ENCODE measurements at places on chromosomes 16 and 17. TPM values are rescaled to one million over a fixed set of nuclear protein-coding genes. Genes with fewer than 3 reads are reported as not detected.

C1QTNF8 gene
- not detected for total RNA-seq

TNK1 gene
- total RNA-seq = 4.0 TPM

ABCC3 gene
- total RNA-seq = not detected

CCDC78 gene
- total RNA-seq = 0.67 TPM

DNA sequence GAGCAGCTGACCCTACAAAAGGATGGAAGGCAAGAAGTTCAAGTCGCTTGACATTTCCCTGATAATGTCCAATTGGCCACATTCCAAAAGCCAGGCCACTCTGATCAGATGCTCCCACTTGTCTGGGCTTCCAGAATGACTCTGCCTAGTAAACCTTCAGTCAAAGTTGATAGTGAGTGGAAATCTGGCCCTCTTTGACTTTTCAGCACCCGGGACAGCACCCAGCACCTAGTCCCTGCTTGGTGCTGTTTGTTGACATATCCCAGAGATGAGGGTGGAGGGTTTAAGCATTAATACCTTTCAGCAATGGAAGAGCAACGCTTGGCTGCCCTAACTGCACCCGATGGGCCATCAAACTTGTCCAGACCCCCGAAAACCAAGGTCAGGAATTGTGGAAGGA, 131.3 kb downstream of the AIPL1 start:
- peak; percentile 77 for DNase-seq

DNA sequence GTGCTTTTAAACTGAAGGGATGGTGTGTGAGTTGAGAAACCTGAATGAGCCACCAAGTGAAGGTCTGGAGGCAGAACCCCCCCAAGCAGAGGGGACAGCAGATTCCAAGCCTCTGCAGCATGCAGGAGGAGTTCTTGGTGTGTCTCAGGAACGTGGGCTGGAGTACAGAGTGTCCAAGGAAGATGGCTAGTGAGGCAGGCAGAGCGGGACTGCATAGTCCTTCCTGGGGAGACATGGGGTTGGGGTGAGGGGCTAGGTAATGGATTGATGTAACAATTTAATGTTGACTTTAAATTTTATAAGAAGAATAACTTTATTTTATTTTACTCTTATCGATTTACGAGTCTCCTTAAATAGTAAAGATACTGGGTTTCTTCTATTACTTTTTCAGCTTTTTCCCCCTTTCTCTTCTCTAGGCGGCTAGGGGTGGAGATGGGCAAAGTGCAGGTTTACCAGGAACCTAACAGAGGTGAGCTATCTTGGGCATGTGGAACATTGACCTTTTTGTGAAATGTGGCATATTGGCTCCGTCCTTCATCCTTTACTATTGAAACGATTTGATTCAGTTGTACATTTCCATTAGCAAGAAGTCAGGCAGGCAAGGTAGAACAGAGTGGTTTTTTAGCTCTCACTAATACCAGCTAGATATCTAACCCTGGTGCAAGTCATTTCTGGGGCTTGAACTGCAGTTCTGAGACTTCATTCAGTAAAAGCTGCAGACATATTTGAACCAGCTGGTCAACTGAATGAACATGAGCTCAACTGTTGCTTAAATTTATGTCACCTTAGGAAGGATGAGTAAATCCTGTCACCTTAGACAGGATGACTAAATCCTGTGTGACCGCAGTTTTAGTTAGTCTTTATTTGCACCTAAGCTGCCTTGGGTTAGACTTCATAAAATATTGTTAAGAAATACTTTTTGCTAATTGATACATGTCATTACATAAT, 9.2 kb downstream of the PRPSAP2 start:
- no peak for DNase-seq

- DNase-seq = no peak
These were observed 15.1 kb downstream of the SOCS1 start for GRCh38 chr16:11240636-11241473.

DNA sequence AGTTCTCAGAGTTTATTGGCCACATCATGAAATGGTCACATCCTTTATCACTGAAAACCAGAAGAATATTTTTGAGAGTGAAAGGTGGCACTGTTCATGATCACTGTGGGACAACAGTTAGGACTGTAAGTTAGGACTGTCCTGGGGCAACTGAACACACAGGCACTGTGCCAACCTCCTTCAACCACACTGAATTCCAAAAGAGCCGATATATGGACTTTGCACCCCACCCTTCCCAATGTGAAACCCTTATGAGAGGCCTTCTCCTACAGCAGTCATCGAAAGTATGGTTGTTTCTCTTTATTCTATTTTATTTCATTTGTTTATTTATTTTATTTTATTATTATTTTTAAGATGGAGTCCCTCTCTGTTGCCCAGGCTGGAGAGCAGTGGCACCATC, 353.5 kb downstream of the TOX3 start:
- no peak for DNase-seq

- no peak for DNase-seq
These were observed 60.3 kb upstream of the LHX1 start for GRCh38 chr17:36876966-36877365.

DNA sequence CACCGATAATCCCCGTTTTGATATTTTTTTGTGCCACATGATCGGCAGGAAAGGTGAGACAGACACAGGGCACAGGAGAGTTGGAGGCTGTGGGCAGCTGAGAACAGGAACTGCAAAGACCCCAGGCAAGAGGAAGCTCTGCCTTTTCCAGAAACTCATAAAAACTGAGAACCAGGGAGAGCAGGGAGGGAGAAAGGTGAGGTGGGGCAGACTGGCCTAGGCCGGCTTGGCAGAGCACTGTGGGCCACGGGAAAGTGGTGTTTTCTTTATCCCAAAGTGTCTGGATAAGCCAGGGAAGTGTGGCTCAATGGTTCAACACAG, 11.8 kb upstream of the AXIN2 start:
- no peak for DNase-seq

DNA sequence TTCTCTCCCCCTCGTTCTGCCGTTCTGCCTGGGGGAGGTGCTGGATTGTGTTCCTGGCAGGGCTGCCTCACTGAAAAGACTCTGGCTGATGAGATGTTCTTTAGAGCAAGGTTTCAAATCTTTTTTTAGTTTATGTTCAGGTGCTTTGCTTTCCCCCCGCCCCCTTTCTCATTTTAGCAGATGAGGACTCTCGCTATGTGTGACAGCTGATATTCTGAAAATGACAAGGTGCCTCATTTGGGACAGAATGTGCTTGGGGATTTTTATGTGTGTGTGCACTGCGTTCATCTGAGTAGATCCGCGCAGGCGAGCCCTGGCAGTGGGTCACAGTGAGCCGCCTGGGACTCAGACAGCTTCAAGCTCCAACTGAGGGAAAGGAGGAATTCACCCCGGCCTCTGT, 205.9 kb downstream of the HS3ST4 start:
- DNase-seq = no peak

DNA sequence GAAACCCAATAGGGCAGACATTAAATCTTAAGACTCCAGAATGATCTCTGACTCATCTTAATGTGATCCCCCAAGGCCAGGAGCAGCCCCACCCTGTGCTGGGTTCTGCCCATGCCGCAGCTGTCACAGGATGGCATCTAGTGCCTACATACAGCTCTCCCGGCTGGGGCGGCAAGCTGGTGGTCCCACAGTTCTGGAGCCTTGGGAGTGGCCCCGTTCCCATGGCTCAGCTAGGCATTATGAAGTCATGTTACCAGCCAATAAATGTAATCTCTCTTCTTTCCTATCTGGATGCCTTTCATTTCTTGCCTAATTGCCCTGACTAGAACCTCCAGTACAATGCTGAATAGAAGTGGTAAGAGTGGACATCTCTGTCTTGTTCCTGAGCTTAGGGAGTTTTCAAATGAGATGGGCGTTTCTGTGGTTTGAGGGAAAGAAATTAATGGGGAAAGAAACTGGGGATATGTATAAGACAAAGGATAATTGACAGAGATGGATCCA, 95.7 kb upstream of the DNAH17 start:
- no peak for DNase-seq

DNA sequence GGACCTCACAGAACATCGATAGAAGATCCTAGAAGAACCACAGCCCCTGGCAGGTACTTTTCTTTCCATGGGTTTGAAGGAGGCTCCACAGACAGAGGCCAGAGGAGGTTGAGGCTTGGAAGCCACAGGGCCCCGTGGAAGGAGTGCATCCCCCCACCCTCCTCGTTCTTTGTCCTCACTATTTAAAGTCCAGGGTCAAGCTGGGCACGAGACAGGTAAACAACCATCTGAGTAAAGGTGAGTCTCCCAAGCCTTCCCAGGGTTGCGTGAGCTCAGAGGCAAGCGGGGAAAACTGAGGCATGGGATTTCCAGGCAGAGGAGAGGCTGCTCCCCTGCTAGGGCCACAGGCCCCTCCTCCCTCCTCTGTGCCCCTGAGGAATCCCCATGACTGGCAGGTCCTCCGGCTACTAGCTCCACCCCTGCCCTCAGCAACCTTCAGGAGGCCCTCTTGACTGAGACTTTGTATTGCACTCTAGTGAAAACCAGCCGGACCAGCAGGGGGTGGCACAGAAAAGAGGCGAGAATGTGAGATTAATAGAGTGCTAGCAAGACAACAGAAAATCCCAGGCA, 927 bp upstream of the SULT1A2 start:
- DNase-seq = peak; percentile 50

- no peak for DNase-seq
These were observed 174.0 kb upstream of the CIBAR2 start for GRCh38 chr16:85286066-85286831.

- DNase-seq = no peak
These were observed 14.9 kb upstream of the MAPK3 start for GRCh38 chr16:30137897-30138296.

- DNase-seq = no peak
These were observed 72.4 kb downstream of the MRM1 start for GRCh38 chr17:36673637-36674277.
